ENCODE measurements at places on chromosomes 11 and 22.

- no peak for DNase-seq
Observed at GRCh38 chr11:6703247-6704063, 20.3 kb upstream of the MRPL17 start.

- no peak for DNase-seq
Observed at GRCh38 chr22:44204739-44205515, 24.2 kb downstream of the PARVG start.

GRCh38 chr11:99260696-99261095 is 239.9 kb downstream of the CNTN5 start:
- DNase-seq = no peak

GRCh38 chr22:17949642-17950473 is 74.5 kb downstream of the MICAL3 start:
- DNase-seq = no peak

DNA sequence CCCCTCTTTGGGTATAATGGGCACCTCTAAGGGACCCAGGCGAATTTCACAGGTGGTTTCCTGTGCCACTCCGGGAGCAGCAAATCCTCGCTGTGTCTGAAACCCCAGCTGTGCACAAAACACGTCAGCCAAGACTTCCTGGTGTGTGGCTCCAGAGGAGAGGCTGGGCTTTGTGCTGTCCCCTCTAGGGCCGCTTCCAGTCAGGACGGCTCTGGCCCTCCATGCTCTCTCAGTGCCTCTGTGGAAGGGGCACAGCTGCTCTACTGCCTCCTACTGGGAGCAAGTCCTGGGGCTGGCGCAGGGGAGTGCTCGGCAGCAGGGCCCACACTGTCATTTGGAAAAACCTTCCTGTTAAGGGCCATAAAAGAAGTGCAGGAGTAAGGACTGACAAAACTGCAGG is 23.7 kb upstream of the ARFGAP3 start:
- DNase-seq = no peak

- no peak for DNase-seq
Observed at GRCh38 chr22:47051441-47052071, 289.1 kb downstream of the TBC1D22A start.

- no peak for DNase-seq
Observed at GRCh38 chr11:36126678-36127077, 162.5 kb downstream of the COMMD9 start.

- DNase-seq = no peak
Observed at GRCh38 chr11:3989276-3989920, 105.2 kb upstream of the RRM1 start.
